ENCODE measurements at places on chromosomes 12 and 14.
A peak's percentile ranks its signal among the peaks of the same experiment; 100 is the strongest.

- DNase-seq = no peak
Observed at GRCh38 chr14:81310606-81311005, 89.5 kb downstream of the STON2 start.

GRCh38 chr14:68926236-68926635, 52.9 kb downstream of the ACTN1 start:
- no peak for DNase-seq

DNA sequence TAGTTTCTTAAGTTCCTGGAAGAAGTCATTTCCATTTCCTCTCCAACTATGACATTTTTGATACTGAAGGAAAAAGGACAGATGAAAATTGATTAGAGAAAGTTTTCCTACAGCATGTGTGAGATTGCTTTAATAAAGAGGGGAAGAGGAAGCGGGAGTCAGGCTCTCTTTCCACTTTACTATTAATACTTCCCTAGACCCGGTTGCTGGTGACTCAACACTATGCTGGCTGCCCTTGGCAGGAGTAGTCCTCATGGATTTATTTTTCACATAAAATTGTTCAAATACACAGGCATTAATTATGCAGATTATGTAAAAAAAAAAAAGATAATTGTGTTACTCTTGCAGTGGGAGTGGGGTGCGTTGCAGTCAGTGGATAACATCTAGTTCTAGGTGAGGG, 293.4 kb downstream of the EGLN3 start:
- no peak for DNase-seq

- DNase-seq = no peak
Observed at GRCh38 chr14:69953266-69953915, 74.2 kb downstream of the SMOC1 start.

DNA sequence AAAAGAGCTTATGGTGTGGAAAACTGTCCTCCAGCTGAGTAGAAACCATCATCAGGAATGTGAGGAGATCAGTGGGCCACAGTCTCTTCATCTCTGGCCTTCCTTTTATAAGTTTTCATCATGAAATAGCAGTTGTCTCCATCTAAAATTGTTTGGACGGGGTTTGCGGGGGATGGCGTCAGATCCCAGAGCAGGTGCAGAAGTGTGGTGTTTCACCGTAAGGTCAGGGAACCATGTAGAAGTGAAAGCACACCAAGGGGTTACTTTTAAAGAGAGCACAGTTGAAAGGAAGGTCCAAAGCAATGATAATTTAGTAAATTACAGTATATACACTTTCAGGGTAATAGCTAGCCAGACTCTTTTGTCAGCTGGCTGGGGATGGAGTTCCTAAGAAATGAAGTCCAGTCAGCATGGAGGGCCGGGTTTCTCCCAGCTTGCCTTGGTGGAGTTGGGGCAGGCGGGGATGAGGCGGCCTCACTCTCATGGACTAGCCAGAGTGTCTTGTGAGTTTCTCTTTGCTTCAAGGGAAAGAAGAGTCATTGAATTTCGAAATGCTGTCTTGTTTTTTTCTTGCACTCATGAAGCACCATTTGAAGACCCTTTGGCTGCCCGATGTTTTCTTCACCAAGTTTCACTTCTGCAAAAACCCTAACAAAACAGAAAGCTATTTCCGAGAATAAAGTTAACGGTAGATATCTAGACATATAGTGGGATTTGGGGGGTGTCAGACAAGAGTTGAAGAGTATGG, 100.6 kb downstream of the ETV6 start:
- peak; percentile 55 for DNase-seq

DNA sequence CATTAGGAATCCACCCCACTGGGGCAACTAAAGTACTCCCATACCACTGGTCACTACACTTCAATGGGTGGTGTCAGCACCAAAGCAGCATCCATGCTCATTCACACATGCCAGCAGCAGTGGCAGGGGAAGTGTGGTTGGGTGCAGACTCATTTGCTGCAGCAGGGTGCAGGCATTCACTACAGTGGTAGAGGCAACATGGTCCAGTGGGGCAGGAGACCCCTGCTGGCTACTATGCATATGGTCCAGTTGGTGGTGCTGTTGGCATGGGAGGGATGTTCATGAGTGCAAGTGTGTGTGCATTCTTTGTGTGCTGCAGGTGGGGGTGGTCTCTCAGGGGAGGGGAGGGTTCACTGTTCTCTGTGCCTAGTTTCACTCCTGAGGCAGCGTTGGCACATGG, 908.4 kb upstream of the NOVA1 start:
- DNase-seq = peak; percentile 22
